ENCODE measurements at places on chromosomes 5 and 9.
A peak's percentile ranks its signal among the peaks of the same experiment; 100 is the strongest.

- peak; percentile 56 for DNase-seq
These were observed 46.2 kb downstream of the PCA3 start for GRCh38 chr9:76810377-76810957.

DNA sequence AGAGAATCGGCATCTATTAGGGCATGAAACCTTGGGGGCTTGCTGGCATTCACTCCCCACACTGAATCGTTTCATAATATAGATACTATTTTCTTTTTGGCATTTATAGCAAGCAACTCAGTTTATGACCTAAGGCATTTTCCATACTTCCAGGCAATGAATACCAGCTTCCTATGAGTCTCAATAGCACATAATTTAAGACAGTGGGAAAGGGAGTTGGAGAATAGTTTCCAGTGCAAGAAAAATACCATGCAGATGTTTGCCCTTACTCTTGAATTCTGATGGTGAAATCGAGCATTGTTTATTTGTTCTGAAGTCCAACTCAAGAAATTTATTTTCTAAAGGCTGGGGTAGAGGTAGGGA lies 175.8 kb upstream of the KLF9 start:
- DNase-seq, result no peak

GRCh38 chr5:154647114-154647760 lies 107.9 kb upstream of the LARP1 start:
- no peak for DNase-seq

DNA sequence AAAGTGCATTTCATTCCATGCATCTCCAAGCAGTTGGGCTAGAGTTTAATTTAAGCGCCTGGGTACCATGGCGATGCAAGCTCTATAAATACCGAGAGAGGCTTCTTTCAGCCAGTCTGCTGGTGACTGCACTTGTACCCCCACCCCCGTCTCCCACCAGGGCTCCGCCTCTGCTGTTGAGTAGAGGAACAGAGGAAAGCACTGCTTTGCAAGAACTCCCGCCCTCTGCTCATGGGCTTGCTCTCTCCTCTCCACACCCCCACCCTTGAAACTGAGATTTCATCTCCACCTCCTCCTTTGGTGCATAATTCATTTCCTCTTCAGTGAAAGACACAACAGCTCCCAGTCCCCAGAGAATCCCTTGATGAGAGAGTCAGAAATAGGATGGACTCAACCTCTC lies 5.1 kb upstream of the WWC1 start:
- DNase-seq, result no peak

GRCh38 chr9:134795446-134795845 lies 85.2 kb upstream of the FCN2 start:
- DNase-seq, result no peak

- no peak for DNase-seq
These were observed 2.0 kb downstream of the S100Z start for GRCh38 chr5:76851728-76852369.
